ENCODE measurements at places on chromosomes 2 and 18.

DNA sequence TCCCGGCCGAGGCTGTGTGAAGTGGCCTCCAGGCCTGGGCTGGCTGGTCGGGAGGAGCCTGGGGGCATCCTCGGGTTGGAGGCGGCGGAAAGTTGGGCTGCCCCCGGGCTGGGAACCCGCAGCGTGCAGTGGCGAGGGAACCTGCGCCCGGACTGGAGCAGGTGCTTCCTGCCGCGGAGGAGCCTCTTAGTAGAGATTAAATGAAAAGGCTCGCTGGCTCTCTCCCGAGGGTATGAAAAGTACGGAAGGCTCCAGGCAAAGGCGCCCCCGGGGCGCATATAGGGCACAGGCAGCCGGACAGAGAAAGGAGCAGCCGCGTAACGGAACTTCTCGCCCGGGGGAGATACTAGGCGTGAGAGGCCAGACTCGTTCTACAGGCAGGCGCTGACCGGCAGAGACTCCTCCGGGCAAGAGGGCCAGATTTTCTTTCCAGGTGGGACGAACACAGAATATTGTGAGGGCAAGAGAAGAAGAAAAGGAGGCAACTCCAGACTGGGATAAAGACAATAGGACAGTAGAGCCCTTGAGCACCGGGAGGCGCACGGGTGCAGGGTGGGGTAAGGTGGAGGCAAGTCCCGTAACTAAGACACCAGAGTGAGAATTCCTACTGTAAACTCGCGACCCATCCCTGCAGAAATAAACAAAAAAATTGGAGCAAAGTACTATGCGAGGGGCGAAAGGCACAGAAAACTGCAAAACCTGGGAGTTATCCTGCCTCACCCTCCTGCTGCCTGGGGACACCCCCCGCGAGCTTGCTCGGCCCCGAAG lies 816 bp downstream of the CDH2 start:
- H3K36me3 ChIP-seq, result no peaks in the 10 kb centered on the region
- no peaks in the 10 kb centered on the region for H3K27me3 ChIP-seq
- peaks cover 28% of the 10 kb centered on the region for H3K4me1 ChIP-seq
- peak overlapping the region; percentile 56 for H3K4me3 ChIP-seq

- no peaks in the 10 kb centered on the region for H3K36me3 ChIP-seq
- no peak overlapping the region for H3K4me3 ChIP-seq
- no peak overlapping the region for H3K27ac ChIP-seq
- DNase-seq, result no peak
- H3K4me1 ChIP-seq, result peaks cover 15% of the 10 kb centered on the region
- no peaks in the 10 kb centered on the region for H3K27me3 ChIP-seq
Observed at GRCh38 chr2:72827966-72828646, 2.3 kb upstream of the EXOC6B start.

GRCh38 chr2:146246736-146247523 lies 1597.9 kb upstream of the ACVR2A start:
- no peaks in the 10 kb centered on the region for H3K36me3 ChIP-seq
- H3K27me3 ChIP-seq, result no peaks in the 10 kb centered on the region
- DNase-seq, result no peak
- no peak overlapping the region for H3K27ac ChIP-seq

DNA sequence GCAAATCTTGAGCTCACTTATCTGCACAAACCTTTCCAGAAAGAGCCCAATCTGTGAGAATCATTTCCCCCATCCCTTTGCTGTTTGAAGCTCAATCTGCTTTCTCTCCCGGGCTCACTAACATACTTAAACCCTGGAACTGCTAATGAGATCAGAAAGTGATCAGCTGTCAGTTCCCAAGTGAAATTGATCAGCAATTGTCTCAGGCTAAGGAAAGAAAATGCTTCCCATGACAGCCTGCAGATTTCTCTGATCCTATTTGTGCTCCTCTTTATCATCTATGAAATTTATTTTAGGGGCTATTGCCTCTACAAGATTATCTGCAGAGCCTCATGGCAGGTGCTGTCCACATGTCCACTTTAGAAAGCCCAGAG lies 239.0 kb upstream of the CXCR4 start:
- H3K4me3 ChIP-seq, result no peak overlapping the region
- H3K36me3 ChIP-seq, result no peaks in the 10 kb centered on the region
- H3K27ac ChIP-seq, result no peak overlapping the region

DNA sequence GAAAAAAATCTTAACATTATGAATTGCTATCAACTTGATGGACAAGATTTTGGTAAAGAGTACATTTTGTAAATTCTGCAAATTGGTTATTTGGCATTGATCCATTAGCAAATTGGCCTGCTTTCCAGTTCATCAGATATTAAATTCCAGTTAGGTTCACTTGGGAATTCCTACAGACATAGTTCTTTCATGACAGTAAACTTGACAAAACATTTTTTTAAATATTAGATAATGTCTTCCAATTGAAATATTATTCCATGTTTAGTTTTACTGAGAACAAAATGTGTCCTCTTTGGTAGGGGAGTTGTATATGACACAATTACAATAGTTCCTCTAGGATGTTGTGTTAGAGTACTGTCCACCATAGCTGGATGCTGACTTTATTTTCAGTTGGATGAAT lies 141.9 kb downstream of the LCLAT1 start:
- H3K4me1 ChIP-seq, result no peaks in the 10 kb centered on the region
- no peak overlapping the region for H3K4me3 ChIP-seq
- no peak overlapping the region for H3K27ac ChIP-seq
- no peaks in the 10 kb centered on the region for H3K27me3 ChIP-seq
- DNase-seq, result no peak

DNA sequence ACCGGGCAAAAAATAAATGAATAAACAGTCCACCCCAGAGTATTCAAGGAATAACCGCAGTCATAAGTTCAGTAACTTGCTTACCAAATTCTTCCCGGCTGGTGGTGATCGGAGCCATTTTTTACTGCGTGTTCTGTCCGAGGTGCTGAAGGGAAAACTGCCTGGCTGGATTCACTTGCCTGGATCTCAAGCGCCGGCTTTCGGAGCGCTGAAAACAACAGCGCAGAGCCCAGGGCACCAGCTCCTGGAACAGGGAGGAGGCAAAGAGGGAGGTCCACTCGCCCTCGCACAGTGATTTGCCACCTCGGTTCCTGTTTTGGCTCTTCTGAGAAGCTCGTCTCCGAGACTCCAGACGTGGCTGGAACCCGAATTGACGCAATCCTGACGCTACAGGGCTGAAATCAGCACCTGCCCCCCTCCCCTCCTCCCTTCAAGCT lies at the start of gene SYT4:
SYT4 (minus strand) TSS at position 327 of the 437 bp plus-strand sequence; CDS start at position 118, 209 bp downstream.
- H3K4me3 ChIP-seq, result no peak within 1 kb of the TSS
- H3K36me3 ChIP-seq, result no peaks in the 10 kb centered on the region
- peaks cover 2% of the 10 kb centered on the region for H3K4me1 ChIP-seq
- no peaks in the 10 kb centered on the region for H3K27me3 ChIP-seq

- H3K4me1 ChIP-seq, result peaks cover 50% of the 10 kb centered on the region
- no peak overlapping the region for H3K4me3 ChIP-seq
- H3K27ac ChIP-seq, result peak overlapping the region; percentile 50
Observed at GRCh38 chr2:42951263-42951938, 159.0 kb upstream of the HAAO start.

- no peaks in the 10 kb centered on the region for H3K36me3 ChIP-seq
- DNase-seq, result no peak
- H3K4me3 ChIP-seq, result no peak overlapping the region
- no peak overlapping the region for H3K27ac ChIP-seq
Observed at GRCh38 chr2:75071766-75072165, 113.3 kb downstream of the POLE4 start.

GRCh38 chr2:32715981-32716380 lies 88.1 kb downstream of the TTC27 start:
- H3K4me1 ChIP-seq, result no peaks in the 10 kb centered on the region
- no peaks in the 10 kb centered on the region for H3K27me3 ChIP-seq
- no peak overlapping the region for H3K4me3 ChIP-seq
- no peak for DNase-seq
- peaks cover 18% of the 10 kb centered on the region for H3K36me3 ChIP-seq
- no peak overlapping the region for H3K27ac ChIP-seq

GRCh38 chr2:232741972-232742371 lies 34.4 kb downstream of the KCNJ13 start:
- H3K27ac ChIP-seq, result no peak overlapping the region
- H3K36me3 ChIP-seq, result peaks cover 18% of the 10 kb centered on the region
- H3K4me3 ChIP-seq, result no peak overlapping the region
- DNase-seq, result no peak

DNA sequence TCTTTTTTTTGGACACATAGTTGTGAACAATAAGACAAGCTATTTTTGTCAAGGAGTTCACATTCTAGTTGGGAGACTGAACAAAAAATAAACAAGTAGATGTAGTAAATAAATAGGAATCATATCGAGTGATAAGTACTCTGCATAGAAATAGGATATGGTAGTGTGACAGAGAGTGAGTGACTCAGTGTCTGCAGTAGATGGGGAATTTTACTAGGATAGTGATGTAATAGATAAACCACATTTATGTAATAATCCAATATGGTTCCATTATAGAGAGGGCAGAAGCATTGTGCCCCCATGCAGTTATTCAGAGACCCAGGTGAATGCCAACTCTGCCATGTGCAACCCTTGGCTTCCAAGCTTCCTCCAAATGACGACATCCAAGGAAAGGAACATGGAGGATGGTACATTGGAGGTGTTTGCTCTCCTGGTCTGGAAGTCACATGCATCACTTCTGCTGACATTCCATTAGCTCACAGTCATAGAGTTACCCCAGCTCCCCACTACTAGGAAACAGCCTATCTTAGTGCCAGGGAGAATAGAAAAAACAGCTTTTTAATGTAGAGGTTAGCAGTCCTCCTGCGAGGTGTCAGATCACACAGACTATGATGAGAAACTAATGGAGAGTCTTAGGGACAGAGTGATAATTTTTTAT lies 595.4 kb downstream of the NYAP2 start:
- H3K4me1 ChIP-seq, result no peaks in the 10 kb centered on the region
- H3K36me3 ChIP-seq, result no peaks in the 10 kb centered on the region
- no peak overlapping the region for H3K4me3 ChIP-seq
- H3K27me3 ChIP-seq, result no peaks in the 10 kb centered on the region
- DNase-seq, result no peak
- no peak overlapping the region for H3K27ac ChIP-seq

- H3K36me3 ChIP-seq, result peaks cover 5% of the 10 kb centered on the region
- no peaks in the 10 kb centered on the region for H3K4me1 ChIP-seq
- H3K27me3 ChIP-seq, result no peaks in the 10 kb centered on the region
- no peak for DNase-seq
Observed at GRCh38 chr18:49100226-49100968, 149.6 kb upstream of the SMAD7 start.

DNA sequence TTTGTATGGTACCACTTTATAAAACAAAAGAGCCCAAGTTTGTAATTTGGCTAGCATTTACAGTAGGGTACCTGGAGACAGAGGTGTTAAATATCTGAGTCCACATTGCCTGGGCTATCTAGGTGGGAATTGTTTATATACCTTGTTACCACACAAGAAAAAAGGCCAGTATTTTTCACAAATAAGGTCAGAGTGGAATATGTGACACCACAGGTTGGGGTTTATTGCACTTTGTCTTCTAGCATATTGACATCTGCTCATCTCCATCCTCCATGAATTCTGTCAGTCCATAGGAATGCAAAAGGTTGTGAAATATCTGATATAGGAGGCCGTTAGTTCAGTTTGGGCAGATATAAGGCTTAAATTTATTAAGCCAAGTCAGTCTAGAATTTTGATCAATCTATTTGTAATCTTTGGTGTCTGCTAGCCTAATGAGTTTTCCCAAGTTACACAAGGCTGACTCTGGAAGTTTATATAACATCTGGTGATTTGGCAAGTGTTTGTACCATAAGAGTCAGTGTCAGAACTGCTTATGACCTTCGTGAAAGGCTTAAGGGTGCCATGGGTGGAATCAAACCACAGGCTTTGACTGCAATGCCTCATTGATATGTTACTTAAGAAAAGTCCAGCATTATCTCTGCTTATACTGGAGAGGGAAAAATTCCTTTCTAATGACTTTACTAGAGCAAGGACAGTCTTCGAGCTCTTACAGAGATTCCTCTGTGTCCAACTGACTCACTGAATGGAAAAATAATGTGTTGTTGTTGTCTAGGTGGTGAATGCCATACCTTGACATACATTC lies 11.3 kb upstream of the DPP4 start:
- DNase-seq, result no peak
- no peaks in the 10 kb centered on the region for H3K27me3 ChIP-seq
- no peaks in the 10 kb centered on the region for H3K4me1 ChIP-seq
- H3K4me3 ChIP-seq, result no peak overlapping the region

DNA sequence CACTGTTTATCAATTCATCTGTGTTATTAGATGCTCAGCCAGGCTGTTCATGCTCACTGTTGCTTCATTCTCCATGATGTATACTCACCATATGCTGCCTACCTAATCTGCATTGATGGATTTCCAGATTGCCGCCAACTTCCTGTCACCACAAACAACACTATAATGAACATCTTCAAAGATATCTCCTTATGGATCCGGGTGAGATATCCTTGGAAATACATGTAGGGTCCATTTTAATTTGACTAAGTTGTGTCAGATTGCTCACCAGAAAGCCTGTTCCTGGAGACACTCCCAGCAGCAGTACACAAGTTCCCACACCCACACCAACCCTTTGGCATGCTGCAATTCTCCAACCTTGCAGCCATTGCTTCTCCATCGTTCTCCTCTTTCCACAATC lies 547.5 kb upstream of the TNP1 start:
- H3K36me3 ChIP-seq, result no peaks in the 10 kb centered on the region
- no peak overlapping the region for H3K27ac ChIP-seq
- no peak overlapping the region for H3K4me3 ChIP-seq
- H3K27me3 ChIP-seq, result peaks cover 3% of the 10 kb centered on the region

GRCh38 chr2:216845426-216845825 lies 14.4 kb downstream of the TNP1 start:
- H3K4me1 ChIP-seq, result no peaks in the 10 kb centered on the region
- no peaks in the 10 kb centered on the region for H3K36me3 ChIP-seq
- H3K27ac ChIP-seq, result no peak overlapping the region
- DNase-seq, result no peak
- H3K4me3 ChIP-seq, result no peak overlapping the region

- H3K27ac ChIP-seq, result peak overlapping the region; percentile 99
- H3K4me3 ChIP-seq, result peak overlapping the region; percentile 26
- peak; percentile 68 for DNase-seq
Observed at GRCh38 chr2:105796131-105796638, 51.5 kb downstream of the NCK2 start.

DNA sequence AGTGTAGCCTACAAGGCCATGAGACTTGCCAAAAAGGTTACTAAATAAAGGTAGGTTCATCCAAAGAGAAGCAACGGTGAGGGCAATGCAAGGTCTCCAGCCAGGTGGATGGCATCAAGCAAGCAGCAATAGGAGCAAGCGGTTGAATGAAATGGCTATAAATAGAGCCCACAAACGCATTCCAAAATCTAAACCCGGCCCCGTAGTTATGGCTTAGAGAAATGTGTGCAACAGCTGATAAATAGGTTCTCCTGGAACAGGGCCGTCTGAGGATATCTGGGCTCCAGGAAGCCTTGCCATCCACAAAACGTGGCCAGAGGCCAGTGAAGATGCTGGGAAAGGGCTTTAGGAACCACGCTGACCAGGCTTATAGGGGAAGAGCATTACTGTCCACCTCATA lies 146.1 kb upstream of the PID1 start:
- no peaks in the 10 kb centered on the region for H3K4me1 ChIP-seq
- DNase-seq, result no peak
- no peaks in the 10 kb centered on the region for H3K27me3 ChIP-seq
- H3K36me3 ChIP-seq, result no peaks in the 10 kb centered on the region

GRCh38 chr18:21444465-21445212 lies 155.9 kb downstream of the ESCO1 start:
- no peak overlapping the region for H3K4me3 ChIP-seq
- H3K4me1 ChIP-seq, result no peaks in the 10 kb centered on the region
- H3K27ac ChIP-seq, result no peak overlapping the region
- H3K36me3 ChIP-seq, result no peaks in the 10 kb centered on the region

GRCh38 chr18:59159986-59160385 lies 20.3 kb downstream of the SEC11C start:
- H3K4me3 ChIP-seq, result no peak overlapping the region
- no peak for DNase-seq
- H3K27me3 ChIP-seq, result no peaks in the 10 kb centered on the region
- no peak overlapping the region for H3K27ac ChIP-seq

GRCh38 chr18:13287372-13287771 lies 68.8 kb downstream of the LDLRAD4 start:
- no peak overlapping the region for H3K27ac ChIP-seq
- no peaks in the 10 kb centered on the region for H3K27me3 ChIP-seq
- H3K4me1 ChIP-seq, result no peaks in the 10 kb centered on the region
- no peaks in the 10 kb centered on the region for H3K36me3 ChIP-seq
